ENCODE measurements at places on chromosomes 13 and 19. TPM values are rescaled to one million over a fixed set of nuclear protein-coding genes. Genes with fewer than 3 reads are reported as not detected.

- DNase-seq: no peak
- H3K4me1 ChIP-seq: peaks cover 24% of the 10 kb centered on the region
- no peak overlapping the region for H3K4me3 ChIP-seq
Measured at GRCh38 chr13:76725211-76725610, 161.0 kb downstream of the KCTD12 start.

DNA sequence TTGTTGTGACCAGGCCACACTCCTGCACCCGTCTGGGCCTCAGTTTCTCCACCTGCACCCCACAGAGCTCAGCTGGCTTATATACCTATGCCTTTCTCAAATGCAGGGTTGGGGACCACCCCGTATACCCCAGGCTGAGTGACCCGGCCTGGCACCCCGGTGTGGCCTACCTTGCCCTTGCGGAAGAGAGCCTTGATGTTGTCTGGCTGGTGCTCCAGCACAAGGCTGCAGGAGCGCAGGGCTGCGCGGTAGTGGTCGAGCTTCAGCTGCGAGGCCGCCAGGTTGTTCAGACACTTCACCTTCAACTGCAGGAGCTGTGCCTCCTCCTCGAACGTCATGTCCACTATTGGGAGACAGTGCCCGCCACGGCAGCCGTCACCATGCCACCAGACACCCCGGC lies 5.9 kb downstream of the FKBP8 start:
- DNase-seq: no peak
- peaks cover 10% of the 10 kb centered on the region for H3K4me1 ChIP-seq
- H3K27ac ChIP-seq: no peak overlapping the region
- peaks cover 84% of the 10 kb centered on the region for H3K36me3 ChIP-seq
- no peaks in the 10 kb centered on the region for H3K27me3 ChIP-seq

DNA sequence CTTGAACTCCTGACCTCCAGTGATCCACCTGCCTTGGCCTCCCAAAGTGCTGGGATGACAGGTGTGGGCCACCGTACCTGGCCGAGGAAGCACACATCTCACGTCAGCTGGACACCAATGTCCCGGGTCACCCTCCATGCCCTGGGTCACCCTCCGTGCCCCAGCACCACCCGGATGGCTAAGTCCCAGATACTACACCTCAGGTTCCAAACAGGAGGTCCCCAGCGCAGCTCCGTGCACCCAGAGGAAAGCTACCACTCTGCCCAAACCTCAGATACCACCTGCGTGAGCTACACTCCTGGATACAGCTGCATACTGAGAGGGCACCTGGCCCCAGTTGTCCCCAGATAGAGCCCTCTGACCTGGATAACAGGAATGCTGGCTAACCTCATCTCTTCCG lies 14.0 kb downstream of the LRRC4B start:
- H3K27me3 ChIP-seq: no peaks in the 10 kb centered on the region
- H3K27ac ChIP-seq: no peak overlapping the region
- no peak for DNase-seq

- DNase-seq: no peak
- H3K27ac ChIP-seq: no peak overlapping the region
- H3K36me3 ChIP-seq: no peaks in the 10 kb centered on the region
- H3K27me3 ChIP-seq: no peaks in the 10 kb centered on the region
- no peak overlapping the region for H3K4me3 ChIP-seq
- no peaks in the 10 kb centered on the region for H3K4me1 ChIP-seq
Measured at GRCh38 chr13:60384911-60385310, 12.1 kb upstream of the TDRD3 start.

GRCh38 chr19:19530423-19530804 lies 1.7 kb downstream of the YJEFN3 start:
- DNase-seq: no peak
- H3K27ac ChIP-seq: no peak overlapping the region
- no peaks in the 10 kb centered on the region for H3K27me3 ChIP-seq

DNA sequence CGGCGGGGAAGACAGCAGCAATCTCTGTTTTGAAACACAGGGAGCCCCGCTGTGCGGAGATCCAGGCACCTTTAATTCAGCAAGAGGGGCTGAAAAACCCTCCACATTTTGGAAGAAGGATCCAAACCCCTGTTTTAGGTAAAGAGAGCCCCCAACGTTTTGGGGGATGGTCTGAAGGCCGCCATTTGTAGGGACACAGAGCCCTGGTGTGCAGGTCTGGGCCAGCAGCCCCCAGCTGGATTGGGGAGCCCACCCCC lies 3.5 kb upstream of the HOOK2 start:
- no peaks in the 10 kb centered on the region for H3K36me3 ChIP-seq
- no peak for DNase-seq
- peak overlapping the region; percentile 77 for H3K4me3 ChIP-seq
- peaks cover 63% of the 10 kb centered on the region for H3K4me1 ChIP-seq
- H3K27ac ChIP-seq: peak overlapping the region; percentile 94
- H3K27me3 ChIP-seq: no peaks in the 10 kb centered on the region

- no peak overlapping the region for H3K4me3 ChIP-seq
- no peak for DNase-seq
- H3K27me3 ChIP-seq: no peaks in the 10 kb centered on the region
- no peaks in the 10 kb centered on the region for H3K4me1 ChIP-seq
Measured at GRCh38 chr19:46366620-46367292, 19.9 kb downstream of the PPP5C start.

The PNMA8B gene
- 1.7 TPM for total RNA-seq

The PROZ gene
- total RNA-seq: not detected

The CD209 gene
- 13.1 TPM for total RNA-seq

The ZFR2 gene
- total RNA-seq: not detected

The NTF4 gene
- not detected for total RNA-seq

Measured in esophagus muscularis mucosa (tissue), 4 donors.